ENCODE measurements at places on chromosomes 2 and 18. TPM values are rescaled to one million over a fixed set of nuclear protein-coding genes. Genes with fewer than 3 reads are reported as not detected.

The MAP3K19 gene
- not detected for total RNA-seq

The UGT1A8 gene
- total RNA-seq, result 0.07 TPM

The IL1F10 gene
- total RNA-seq, result not detected

The CPLX4 gene
- total RNA-seq, result not detected

The CD28 gene
- not detected for total RNA-seq

The ALKAL2 gene
- total RNA-seq, result not detected

The FRZB gene
- 0.07 TPM for total RNA-seq

The SIX2 gene
- total RNA-seq, result 0.43 TPM

The ABCG8 gene
- total RNA-seq, result not detected

The SPC25 gene
- 18.7 TPM for total RNA-seq

The LPIN1 gene
- total RNA-seq, result 8.7 TPM
